ENCODE measurements at places on chromosomes 6 and 20.

DNA sequence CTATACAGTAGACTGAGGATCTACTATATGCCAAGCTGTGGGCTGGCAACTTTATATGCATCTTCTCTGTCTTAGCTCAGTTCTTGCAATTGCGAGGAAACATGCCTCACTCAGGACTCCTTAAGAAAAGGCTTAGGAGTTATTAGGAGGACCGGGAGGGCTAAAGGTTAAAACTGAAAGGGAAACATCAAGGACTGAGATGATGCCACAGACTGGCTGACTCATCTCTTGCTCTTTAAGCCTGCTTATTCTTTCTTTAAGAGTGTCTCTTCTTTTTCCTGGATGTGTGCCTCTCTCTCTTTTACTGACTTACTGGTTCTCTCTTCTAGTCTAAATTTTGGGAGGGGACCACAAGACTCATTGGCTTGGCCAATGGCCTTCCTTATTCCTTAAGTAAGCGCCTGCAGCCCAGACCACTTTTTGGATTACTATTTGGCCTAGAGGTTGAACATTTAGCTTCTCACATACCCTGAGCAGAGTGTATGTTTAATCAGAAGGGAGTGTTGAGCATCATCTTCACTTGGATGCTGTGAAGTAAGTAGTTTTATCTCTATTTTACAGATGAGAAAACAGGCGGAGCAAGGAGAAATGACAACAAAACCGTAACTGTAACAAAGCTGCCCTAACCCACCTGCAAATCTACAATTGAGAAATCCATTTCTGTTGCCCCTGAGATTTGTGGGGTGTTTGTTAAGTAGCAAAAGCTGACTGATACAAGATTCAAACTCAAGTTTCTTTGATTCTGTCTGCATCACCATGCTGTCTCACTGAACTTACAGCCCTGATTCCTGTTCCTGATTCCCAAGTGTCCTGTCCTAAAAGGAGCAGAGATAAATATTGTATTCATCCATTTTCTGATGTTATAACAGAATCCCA is 7.2 kb upstream of the SDC4 start:
- no peak for DNase-seq

DNA sequence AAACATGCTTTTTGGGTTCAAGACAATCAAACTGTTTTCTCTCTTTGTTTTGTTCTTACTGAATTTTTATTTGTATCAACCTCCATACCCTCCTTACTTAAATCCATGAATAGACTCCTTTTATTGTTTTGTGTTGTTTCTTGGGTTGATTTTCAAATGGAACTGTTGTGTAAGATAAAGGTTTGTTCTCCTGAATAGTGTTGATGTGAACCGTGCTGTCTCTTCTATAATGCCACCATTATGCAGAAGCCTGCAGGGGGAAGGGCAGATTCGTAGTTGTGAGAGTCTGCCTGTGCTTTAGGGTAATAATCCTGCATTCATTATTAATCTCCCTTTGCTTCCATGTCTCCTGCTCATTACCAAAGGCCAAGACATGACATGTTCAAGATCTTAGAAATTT is 105.9 kb downstream of the CDKAL1 start:
- no peak for DNase-seq

- no peak for DNase-seq
These were observed 1.6 kb downstream of the CLVS2 start for GRCh38 chr6:122997541-122998150.

DNA sequence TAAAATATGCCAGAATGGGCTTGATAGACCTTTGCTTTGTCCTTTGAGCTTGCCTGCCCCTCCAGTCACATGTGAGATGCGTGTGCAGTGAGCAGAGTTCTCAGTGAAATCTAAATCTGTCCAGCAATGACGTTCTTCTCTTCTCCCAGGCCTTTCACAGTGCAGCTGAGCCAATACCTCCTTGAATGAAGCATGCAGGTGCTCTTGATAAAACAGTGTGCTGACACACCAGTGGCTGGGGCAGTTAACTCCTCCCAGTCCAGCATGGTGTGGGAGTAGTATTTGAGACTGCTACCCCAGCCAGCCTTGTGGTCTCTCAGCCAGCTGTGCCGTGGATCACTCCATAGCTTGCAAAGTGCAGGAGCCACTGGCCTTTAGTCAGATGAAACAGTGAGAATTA is 240.5 kb downstream of the FARS2 start:
- DNase-seq, result no peak

Data from ovary (tissue), 10 donors.